CD8-positive, alpha-beta T cell (primary cell): ENCODE measurements at places on chromosomes 6 and 20.

DNA sequence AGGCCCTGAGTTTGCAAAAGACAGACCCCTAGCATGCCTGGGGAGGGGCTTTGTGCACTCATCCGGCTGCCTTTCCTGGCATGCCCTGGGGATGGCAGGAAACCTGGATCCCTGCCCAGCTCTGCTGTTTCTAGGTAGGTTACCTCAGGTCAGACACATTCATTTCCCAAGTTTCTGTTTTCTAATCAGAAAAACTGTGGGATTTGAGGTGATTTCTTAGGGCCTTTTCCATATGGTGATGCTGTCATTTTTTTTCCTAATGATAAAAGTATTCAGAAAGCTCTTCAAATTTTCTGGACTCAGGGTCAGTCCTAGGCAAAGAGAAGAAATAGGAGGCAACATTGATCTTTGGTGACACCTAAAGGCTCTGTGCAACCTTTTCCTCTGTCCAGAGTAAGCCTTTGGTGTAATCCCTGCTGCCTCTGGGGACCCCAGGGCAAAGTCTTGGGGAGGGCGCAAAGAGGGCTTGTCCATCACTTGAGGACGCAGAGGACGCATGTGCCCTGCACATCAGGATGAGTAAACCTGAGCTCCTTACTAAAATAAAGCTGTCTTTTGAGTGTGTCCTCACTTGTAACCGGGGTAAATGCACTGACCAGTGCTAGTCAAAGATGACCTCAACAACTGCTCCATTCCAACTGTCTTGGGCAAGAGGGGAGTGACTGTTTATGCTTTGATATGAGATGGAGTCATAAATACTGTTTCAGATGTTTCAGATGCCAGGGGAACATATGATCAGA lies 13.5 kb upstream of the TRAM2 start:
- DNase-seq = no peak

DNA sequence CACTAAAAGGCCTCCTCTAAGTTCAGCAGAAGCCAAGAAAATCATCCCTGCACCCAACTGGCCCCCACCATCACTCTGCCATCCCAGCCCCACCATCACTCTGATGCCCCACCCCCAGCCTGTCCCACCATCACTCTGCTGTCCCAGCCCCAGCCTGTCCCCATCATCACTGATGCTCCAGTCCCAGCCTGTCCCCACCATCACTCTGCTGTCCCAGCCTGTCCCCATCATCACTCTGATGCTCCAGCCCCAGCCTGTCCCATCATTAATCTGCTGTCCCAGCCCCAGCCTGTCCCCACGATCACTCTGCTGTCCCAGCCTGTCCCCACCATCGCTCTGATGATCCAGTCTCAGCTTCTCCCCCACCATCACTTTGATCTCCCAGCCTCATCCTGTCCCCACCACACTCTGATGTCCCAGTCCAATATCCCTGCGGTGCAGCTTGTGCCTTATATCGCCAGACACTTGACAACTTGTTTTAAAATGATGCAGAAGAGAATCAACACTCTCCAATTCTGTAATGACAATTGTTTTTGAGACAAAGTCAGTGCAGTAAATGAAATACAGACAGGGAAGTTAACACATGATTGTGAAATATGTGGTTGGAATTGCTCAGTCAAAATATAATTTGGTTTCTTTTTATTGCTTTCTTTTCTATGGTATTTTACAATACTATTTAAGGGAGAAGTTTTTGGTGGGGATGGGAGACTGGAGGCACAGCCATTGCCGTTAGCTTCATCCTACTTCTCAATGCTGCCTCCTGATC lies 100.8 kb downstream of the TNFAIP3 start:
- DNase-seq = no peak

- no peak for DNase-seq
Measured at GRCh38 chr6:104969108-104969507, 12.2 kb downstream of the LIN28B start.

GRCh38 chr20:48266571-48266970 lies 481.3 kb upstream of the SULF2 start:
- no peak for DNase-seq

DNA sequence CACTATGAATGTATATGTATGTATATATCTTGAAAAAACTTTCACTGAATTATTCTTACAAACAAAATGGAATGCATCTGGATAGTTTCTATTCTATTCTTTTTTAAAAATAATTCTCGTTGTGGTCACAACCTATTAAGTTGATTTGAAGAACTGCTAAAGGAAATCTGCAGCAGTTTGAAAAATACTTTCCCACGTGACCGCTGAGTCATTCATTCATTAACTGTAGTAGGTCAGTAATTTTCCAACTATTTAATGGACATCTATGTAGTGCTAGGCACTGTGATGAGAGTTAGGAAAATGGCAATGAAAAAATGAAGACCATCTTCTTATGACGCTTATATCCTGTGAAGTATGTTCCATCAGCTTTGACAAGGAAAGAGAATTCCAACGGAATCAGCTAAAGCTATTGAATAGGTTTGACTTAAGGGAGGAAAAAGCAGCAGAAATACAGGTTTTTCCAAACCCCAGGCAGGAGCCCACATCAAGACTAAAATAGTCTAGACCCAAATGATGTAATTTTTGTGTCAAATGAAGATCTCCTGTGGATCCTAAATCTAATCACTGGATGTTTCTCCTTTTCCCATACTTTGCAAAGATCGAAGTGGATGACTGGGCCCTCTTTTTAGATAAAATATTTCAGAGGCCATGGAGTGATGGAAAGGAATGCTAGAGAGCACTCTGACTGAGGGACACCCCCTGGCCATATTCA lies 4.1 kb upstream of the EFHC1 start:
- DNase-seq = no peak

GRCh38 chr20:1757072-1757471 lies 99.5 kb upstream of the SIRPG start:
- DNase-seq = no peak

DNA sequence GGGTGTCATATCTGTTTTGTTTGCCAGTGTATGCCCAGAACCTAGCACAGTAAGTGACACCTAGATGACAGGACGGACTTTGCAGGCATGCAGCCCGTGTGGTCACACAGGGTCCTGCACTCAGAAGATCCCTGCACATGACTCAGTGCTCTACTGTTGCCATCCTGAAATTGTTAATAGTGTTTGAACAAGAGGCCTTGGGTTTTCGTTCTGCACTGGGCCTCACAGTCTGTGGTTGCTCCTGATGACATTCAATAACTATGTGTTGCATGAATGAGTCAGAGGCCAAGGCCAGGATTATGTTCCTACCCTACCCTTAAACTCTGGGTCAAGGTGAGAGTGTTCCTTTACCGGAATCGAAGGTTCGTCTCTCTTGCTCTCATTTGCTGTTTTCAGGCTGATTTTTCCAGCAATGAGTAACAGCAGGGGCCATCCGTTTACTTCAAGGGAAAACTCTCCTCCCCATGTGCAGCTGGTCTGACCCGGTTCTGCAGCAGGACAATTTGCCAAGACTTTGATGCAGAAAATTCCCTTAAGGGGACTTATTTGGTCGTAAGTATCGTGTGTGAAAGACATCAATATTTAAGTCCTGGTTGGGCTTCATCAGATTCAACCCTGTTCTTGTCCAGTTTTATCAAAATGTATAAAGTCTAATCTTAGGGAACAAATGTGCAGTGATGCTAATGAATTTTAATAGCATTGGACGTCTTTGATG lies 13.0 kb upstream of the PFDN4 start:
- DNase-seq = no peak

- DNase-seq = no peak
Measured at GRCh38 chr6:138689849-138690248, 83.7 kb upstream of the CCDC28A start.

- no peak for DNase-seq
Measured at GRCh38 chr6:86440608-86441007, 496.7 kb upstream of the HTR1E start.

DNA sequence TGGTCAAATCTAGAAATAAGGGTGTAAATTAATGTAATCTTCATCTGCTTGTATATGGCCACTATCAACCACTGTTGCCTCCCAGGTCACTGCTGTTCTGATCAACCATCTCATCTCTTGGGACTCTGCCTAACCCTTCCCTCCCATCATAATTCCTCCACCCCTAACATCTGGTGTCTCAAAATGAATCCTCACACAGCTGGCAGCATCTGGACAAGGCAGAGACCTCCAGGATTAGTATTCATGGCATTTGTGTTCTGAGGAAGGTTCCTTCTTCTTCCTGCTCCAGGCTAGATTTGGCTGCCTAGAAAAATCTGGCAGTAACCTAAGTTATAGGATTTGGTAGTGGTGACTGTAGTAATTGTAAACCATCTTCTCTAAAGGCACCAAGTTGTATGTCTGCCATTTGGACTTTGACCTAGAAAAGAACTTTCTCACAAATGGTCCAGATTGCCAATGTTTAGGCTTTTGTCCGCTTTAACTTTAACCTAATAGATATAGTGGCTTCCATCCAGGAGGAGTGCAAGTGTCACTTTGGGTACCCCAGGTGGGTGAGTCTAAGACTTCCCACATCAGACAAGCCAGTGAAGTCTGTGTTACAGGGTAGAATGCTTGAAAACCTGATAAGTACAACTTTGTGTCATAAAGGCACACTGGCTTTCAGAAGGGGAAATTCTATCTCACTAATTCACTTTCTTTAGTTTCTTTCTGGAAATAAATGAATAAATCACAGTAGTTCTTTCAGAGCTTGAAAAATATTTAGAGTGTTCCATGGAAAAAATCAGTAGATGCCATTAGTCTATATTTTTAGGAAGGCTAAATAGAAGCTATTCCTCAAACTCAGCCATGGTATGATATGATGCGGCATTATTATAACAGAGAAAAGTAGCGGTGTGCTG lies 3.0 kb upstream of the PHACTR2 start:
- DNase-seq = no peak

- no peak for DNase-seq
Measured at GRCh38 chr20:49896204-49896603, 19.1 kb downstream of the SPATA2 start.

DNA sequence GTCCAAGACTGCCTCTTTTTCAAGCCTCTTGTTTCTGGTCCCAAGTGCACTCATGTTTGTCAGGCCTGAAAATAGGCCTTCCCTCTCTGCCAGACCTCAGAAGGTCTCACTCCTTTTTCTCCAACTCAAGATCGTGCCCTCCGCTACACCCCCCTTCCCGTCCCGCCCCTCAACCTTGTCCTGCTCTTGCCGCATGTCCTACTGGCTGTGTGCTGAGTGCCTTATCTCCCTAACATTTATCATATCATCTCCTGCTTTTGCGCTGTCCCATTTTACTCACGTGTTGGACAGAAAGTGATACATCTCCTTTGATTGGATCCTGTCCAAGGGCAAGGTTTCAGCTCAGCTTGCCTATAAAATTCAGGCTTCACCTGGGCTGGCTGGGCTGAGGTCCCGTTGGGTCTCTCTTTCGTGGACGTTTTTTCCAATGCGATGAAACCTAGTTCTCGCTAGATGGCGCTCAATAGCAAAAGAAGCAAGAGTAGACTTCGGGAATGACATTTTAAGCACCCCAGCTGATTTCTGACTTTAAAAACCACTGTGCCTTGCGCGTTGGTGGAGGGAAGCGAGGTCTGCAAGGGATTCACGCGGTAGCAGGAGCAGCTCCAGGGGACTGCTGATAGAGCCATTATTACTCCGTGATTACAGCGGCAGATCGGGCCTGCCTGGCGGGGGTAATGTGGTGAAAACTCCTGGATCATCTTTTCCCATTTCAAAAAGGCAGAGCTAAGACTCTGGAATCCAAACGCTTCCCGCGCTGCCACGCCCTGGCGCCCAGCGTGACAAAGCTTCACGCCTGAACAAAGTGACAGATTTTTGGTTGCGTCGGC lies 137.6 kb downstream of the IMPG1 start:
- no peak for DNase-seq

- DNase-seq = no peak
Measured at GRCh38 chr6:69601132-69601531, 195.7 kb downstream of the LMBRD1 start.

DNA sequence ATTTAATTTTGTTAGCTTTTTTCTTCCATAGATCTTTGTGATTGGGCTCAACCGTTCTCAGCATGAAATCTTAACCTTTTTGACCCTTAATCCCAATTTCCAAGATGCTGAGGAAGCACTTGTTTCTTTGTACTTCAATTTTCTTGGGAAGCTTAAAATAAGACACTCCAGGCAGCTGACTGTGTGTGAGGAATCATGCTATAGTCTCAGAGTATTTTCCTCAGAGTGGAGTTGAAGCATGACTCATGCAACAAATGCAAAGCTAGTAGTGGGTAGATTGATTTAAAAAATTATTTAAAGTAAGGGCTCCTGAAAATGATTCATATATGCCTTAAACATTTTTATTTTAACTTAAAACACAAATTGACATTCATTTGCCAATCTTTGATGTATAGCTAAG lies 168.7 kb downstream of the BTBD3 start:
- DNase-seq = no peak

DNA sequence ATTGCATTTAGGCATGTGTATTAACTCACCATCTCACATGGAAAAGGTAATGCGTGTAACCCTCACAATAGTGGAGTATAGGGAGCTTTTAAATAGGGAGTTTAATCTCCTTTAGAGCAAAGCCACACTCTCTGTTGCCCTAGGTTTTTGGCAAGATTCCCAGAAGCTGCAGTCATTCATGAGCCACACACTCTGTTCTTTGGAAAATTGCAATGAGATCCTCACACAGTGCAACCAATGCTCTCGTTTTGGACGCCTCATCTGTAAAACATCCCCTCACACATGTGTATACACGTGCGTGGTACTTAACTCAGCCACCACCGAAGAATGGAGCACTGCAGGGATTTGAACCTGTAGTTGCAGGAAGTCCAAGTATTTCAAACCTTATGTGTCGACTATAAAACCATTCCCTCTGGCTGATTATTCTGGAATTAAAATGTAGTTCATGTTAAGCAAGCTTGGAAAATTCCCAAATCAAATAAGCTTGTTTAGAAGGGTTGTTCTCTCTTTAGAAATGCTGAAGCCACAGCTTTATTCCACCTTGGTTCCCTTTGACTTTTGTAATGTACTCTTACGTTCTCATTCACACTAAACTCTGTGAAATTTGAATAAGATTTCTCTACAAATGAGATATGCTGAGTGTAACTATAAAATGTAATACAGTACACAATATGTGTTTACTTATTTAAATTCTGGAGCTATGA lies 489.8 kb upstream of the MANEA start:
- DNase-seq = no peak

DNA sequence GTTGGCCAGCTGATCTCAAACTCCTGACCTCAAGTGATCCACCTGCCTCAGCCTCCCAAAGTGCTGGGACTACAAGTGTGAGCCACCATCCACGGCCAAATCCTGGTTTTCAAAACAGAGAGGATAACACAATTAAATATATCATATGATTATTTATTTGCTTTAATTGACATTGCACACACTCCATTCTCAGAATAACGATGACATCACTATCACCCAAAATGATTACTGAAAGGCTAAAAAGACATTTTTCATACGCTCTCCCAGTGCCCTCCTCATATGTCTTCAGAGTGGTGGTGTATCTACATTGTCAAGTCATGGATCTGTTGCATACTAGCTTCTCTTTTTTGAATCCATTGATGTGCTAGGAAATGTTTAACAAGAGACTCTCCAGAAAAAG lies 18.5 kb upstream of the CEP43 start:
- no peak for DNase-seq

DNA sequence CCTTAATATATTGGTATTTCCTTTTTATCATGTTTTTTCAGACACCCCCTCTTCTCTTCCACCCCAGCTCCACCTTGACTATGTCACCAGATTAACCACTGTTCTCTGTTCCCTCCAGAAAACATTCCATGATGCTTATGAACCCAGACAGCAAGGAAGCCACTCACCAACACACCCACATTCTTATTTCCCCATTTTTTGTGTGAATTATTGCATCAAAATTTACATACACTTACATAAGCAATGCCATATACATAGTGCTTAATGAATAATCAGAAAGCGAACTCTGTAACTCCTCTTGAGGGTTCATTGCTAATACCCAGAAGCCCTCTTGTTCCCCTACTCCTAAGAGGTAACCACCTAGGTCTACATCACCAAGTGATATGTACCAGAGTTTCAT lies 182.3 kb upstream of the CDYL start:
- DNase-seq = no peak
